ENCODE measurements at places on chromosomes 3 and 15.

- no peak overlapping the region for H3K27ac ChIP-seq
- H3K36me3 ChIP-seq: peaks cover 3% of the 10 kb centered on the region
- DNase-seq: no peak
- no peaks in the 10 kb centered on the region for H3K27me3 ChIP-seq
Measured at GRCh38 chr3:4410606-4411005, 56.5 kb downstream of the SUMF1 start.

GRCh38 chr3:63048367-63049326 is 173.4 kb upstream of the CADPS start:
- H3K27ac ChIP-seq: no peak overlapping the region
- no peaks in the 10 kb centered on the region for H3K27me3 ChIP-seq
- H3K4me3 ChIP-seq: no peak overlapping the region
- peaks cover 20% of the 10 kb centered on the region for H3K4me1 ChIP-seq

DNA sequence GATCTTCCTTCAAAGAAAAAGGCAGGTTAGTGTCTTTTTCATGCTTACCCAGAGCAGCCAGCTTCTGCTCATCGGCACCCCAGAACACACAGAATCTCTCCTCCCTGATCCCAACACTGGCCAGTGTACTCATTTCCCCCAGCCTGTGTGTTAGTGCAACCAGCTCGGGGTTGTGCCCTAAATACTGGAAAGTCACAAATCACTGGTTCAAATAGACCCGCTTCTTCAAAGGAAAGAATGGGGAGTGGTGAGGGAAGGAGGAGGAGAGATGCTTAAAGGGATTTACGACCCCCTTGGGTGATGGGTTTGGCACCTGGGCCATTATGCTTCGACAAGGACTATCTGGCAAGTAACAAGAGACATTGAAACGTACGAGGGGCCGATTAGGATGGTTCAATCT is 114.0 kb downstream of the FOXB1 start:
- no peak for DNase-seq
- peaks cover 70% of the 10 kb centered on the region for H3K27me3 ChIP-seq
- no peak overlapping the region for H3K4me3 ChIP-seq

DNA sequence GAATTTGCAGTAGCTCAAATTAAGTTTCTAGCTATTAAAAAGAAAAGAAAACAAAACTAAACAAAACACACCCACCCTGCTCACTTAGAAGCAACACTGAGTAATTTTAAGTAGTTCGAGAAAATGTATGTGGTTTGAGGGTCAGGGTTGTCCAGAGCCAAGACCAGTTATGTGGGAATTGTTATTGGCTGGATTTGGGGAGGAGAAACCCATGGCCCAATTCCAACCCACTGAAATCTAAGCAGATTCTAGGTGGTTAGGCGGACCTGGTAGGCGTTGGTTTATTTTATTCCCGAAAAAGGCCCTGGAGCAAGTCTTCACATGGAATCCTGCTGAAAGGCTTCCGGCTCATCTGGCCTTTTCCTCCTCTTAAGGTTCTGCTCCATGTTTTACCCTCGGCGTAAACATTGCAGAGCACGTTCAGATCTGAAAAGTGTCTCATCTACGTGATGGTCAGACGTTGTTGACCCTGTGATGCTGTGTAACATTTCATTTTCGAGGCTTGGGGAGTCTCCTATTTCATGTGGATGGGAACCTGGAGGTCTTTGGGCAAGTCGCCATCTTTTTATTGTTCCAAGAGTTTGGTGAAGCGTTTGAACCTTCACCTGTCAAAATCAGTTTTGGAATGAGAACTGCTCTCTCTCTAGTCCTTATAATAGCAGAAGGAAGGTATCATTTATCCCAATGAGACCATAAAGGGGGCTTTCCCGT is 64.0 kb downstream of the FLNB start:
- peaks cover 2% of the 10 kb centered on the region for H3K36me3 ChIP-seq
- no peak overlapping the region for H3K27ac ChIP-seq
- DNase-seq: no peak
- H3K4me3 ChIP-seq: no peak overlapping the region

DNA sequence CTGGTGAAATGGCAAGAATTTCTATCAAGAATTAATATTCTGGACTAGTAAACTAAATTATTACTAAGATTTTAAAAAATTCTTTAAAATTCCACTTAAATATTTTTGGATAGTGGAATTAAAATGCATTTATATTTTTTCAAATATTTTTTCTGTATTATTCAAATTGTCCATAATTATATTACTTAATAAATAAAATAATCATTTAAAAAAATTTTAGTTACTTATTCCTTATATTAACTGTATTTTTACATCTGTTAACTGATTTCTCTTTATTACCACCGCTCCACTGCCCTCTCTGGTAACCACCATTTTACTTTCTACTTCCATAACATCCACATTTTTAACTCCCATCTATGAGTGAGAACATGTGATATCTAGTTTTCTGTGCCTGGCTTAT is 828.4 kb downstream of the VGLL3 start:
- no peaks in the 10 kb centered on the region for H3K27me3 ChIP-seq
- H3K36me3 ChIP-seq: no peaks in the 10 kb centered on the region
- H3K4me1 ChIP-seq: no peaks in the 10 kb centered on the region
- no peak overlapping the region for H3K4me3 ChIP-seq

DNA sequence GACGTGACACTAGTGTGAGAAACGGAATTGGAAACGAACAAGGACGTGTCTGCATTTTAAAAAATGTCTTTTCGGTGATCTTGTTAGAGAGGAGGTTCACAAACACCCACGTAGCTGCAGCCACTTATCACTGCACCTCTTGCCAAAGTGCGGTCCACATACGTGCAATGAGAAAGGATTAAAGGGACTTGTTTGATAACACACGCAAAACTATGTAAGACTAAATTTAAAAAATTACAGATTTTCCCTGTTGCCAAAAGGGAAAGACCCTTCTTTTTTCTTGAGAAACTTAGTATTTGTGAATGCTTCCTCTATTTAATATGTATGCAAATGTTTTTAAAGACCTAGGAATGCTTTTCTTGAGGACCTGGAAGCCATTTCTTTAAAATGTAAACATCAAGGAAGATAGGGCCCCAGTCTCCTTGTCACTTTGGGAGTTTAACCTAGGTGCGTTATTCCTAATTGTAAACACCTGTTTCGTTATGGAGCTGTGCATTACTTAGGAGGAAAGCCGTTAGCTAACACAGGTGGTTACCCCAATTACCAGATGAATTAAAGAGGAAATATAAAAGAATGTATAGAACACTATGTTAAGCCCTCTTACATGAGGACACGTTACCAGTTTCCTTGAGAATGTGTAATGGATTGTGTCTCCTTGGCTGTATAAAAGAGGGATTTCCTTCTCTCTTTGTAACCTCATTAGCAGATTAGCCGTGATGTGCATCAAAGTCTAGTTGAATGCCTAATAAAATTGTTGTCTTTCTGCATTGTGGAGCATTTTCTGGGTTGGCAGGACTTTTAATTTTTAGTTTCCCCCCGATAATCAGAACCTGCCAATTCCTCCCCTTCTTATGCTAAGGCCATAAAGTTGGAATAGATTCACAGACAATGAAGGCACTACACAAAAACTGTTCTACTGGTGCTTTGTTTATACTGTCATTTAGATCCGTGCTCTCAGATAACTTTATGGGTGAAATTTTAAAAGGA is 1.0 kb downstream of the LEKR1 start:
- no peaks in the 10 kb centered on the region for H3K36me3 ChIP-seq
- DNase-seq: no peak
- H3K27ac ChIP-seq: peak overlapping the region; percentile 100
- H3K4me3 ChIP-seq: peak overlapping the region; percentile 85
- peaks cover 21% of the 10 kb centered on the region for H3K4me1 ChIP-seq

DNA sequence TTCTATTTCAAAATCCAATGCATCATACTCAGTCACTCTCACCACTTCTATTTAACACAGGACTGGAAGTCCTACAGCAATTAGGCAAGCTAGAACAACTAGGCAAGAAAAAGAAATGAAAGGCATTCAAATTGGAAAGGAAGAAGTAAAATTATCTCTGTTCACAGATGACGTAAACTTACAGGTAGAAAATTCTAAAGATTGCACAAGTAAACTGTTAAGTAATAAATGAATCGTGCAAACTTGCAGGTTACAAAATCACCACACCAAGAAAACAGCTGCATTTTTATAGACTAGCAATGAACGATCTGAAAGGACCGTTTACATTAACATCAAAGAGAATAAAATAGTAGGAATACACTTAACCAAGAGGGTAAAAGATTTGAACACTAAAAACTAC is 36.2 kb downstream of the CHST2 start:
- H3K27me3 ChIP-seq: peaks cover 14% of the 10 kb centered on the region
- no peaks in the 10 kb centered on the region for H3K4me1 ChIP-seq
- DNase-seq: no peak
- H3K27ac ChIP-seq: no peak overlapping the region
- H3K4me3 ChIP-seq: no peak overlapping the region

DNA sequence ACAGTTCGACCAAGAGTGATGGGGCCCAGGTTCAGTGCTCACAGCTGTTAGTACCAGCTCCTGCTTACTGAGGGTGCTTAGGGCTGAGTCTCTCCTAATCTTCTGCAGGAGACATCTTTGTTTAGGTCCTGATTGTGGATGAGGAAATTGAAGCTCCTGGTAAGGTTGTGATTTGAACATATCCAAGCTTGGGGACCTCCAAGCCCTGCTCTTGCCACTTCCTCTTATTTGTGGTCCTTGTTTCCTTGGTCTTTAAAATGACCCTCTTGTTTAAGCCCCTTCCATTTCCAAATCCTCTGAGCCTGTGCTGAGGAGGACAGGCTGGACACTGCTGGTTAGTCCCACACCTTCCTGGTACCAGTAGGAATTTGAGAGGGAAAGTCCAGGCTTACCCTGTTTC is 87.0 kb downstream of the EEFSEC start:
- H3K27ac ChIP-seq: no peak overlapping the region
- H3K4me3 ChIP-seq: no peak overlapping the region
- H3K27me3 ChIP-seq: no peaks in the 10 kb centered on the region
- H3K4me1 ChIP-seq: peaks cover 8% of the 10 kb centered on the region

DNA sequence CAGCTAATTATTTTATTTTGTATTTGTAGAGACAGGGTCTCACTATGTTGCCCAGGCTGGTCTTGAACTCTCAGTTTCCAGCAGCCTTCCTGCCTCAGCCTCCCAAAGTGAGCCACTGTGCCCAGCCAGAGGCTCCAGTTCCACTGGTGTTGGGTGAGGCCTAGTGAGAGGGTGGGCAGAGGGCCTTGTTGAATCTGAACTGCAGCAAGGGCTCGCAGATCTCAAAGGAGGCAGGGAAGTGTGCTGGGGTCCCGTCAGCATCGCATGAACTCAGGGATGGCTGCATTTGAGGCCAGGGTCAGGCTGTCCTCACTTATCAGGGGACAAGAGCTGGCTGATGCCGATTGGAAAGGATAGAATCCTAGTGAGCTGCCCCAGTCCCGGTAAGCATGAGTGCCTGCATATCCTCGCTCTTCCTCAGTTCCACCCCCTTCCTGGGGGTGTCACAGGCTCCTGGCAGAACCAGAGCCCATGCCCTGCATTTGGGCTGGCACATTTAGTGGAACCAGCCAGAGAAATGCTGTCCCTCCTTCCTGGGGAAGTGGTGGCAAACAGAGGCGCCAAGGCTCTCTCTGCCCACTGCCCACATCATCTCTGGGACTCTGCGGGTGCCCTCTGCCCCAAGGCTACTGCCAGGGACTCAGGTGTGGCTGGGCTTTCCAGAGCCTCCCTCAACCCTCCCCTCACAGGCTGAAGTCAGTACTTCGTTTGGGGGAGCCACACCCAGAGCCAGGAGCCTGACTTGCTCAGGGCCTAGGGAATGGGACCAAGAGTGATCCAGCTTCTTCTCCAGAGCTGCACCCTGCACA is 24.1 kb downstream of the ALS2CL start:
- no peak overlapping the region for H3K4me3 ChIP-seq
- DNase-seq: no peak
- no peak overlapping the region for H3K27ac ChIP-seq
- H3K27me3 ChIP-seq: peaks cover 57% of the 10 kb centered on the region
- H3K36me3 ChIP-seq: no peaks in the 10 kb centered on the region
- peaks cover 6% of the 10 kb centered on the region for H3K4me1 ChIP-seq

DNA sequence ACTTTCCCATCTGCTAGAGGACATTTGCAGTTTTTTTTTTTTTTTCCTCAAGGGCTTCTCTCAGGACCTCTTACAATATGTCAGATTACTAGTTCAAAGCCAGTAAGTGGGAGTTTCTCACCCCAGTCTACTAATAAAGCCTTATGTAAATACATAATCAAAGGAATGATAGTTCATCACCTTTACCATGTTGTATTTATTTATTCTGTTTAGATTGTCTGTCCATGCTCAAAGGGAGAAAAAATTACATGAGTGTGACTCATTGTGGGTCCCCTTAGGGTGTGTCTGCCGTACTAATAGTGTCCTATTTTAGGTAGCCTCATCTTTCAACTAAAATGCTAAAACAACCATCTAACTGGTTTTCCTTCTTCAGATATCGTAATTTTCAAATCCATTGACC is 917.6 kb downstream of the EPHA3 start:
- H3K27ac ChIP-seq: no peak overlapping the region
- no peak overlapping the region for H3K4me3 ChIP-seq
- no peaks in the 10 kb centered on the region for H3K4me1 ChIP-seq
- no peaks in the 10 kb centered on the region for H3K36me3 ChIP-seq
- H3K27me3 ChIP-seq: no peaks in the 10 kb centered on the region

- H3K27me3 ChIP-seq: no peaks in the 10 kb centered on the region
- peaks cover 2% of the 10 kb centered on the region for H3K4me1 ChIP-seq
- no peaks in the 10 kb centered on the region for H3K36me3 ChIP-seq
Measured at GRCh38 chr15:65777053-65777452, 15.0 kb downstream of the DENND4A start.

DNA sequence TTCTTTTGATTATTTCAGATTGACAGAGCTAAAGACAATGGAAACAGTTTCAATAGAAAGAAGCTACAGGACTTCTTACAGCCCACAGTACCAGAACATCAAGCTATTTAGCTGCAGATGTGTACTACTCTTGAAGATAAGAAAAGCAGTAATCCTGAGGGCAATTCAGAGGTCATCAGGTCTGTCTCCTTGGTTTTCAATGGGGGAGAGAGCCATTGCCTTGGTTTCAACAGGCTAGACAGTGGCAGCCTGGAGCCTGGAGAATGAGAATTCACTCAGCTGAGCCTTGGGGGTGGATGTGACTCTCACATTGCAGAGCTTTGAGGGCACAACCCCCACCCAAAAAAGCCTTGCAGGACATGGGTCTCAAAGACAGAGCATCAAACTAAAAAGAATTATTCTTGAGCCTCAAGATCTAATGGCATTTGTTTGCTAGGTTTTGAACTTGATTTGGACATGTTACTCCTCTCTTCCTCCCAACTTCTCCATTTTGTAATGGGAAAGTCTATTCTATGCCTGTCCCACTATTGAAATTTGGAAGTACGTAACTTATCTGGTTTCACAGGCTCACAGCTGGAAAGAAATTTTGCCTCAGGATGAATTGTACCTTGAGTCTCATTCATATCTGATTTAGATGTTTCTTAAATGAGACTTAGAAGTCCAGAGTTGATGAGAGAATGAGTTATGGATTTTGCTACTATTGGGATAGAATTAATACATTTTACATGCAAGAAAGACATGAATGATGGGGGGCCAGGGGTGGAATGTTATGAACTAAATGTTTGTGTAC is 36.9 kb downstream of the PLSCR1 start:
- H3K27me3 ChIP-seq: no peaks in the 10 kb centered on the region
- no peak overlapping the region for H3K4me3 ChIP-seq

Data from progenitor cell of endocrine pancreas (in vitro differentiated cells).